Heart right ventricle (tissue), 16 donors: ENCODE measurements at places on chromosomes 5 and 9. TPM values are rescaled to one million over a fixed set of nuclear protein-coding genes. Genes with fewer than 3 reads are reported as not detected.

- H3K27me3 ChIP-seq: no peaks in the 10 kb centered on the region
- H3K4me3 ChIP-seq: no peak overlapping the region
- no peak overlapping the region for H3K27ac ChIP-seq
- H3K4me1 ChIP-seq: peaks cover 42% of the 10 kb centered on the region
- no peak for DNase-seq
- H3K36me3 ChIP-seq: peaks cover 11% of the 10 kb centered on the region
These were observed 38.9 kb downstream of the BICD2 start for GRCh38 chr9:92725766-92726165.

- peaks cover 71% of the 10 kb centered on the region for H3K36me3 ChIP-seq
- no peaks in the 10 kb centered on the region for H3K27me3 ChIP-seq
- DNase-seq: no peak
- peaks cover 18% of the 10 kb centered on the region for H3K4me1 ChIP-seq
- peak overlapping the region; percentile 34 for H3K27ac ChIP-seq
These were observed 40.2 kb upstream of the ROPN1L start for GRCh38 chr5:10401498-10401897.

Gene CCDC183
- polyA plus RNA-seq: 0.49 TPM

Gene QRFP
- polyA plus RNA-seq: not detected

- H3K4me1 ChIP-seq: no peaks in the 10 kb centered on the region
- peaks cover 6% of the 10 kb centered on the region for H3K27me3 ChIP-seq
- no peak for DNase-seq
- H3K4me3 ChIP-seq: no peak overlapping the region
These were observed 29.3 kb downstream of the RASGEF1C start for GRCh38 chr5:180179442-180180420.

DNA sequence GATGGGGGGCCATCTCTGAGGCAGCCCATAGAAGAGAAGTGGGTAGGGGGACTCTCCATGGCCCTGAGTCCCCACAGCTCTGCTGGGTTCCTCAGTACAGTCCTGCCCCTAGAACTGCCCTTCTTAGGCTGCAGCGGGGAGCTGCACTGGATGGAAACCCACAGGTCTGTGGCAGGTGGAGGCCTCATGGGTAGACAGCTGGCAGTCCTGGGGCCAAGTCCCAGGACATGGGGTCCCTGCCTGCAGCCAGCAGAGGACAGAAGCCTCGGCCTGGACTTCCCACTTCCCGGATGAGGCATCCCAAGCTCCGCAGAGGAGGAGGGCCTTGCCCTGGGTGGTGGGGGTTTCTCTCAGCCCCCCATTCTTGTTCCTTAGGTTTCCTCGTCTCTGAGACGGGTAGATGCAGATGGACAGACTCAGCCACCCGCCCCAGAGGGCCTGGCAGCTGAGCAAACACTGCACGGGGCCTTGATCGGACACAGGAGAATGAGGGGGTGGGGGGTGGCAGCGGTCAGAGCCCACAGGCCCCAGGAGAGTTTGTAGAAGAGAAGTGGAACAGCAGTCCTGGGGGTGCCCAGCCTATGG, 153.8 kb downstream of the C9orf50 start:
- DNase-seq: no peak
- no peaks in the 10 kb centered on the region for H3K27me3 ChIP-seq
- no peak overlapping the region for H3K4me3 ChIP-seq
- peaks cover 17% of the 10 kb centered on the region for H3K4me1 ChIP-seq

Gene MARCHF11
- polyA plus RNA-seq: 7.9 TPM

DNA sequence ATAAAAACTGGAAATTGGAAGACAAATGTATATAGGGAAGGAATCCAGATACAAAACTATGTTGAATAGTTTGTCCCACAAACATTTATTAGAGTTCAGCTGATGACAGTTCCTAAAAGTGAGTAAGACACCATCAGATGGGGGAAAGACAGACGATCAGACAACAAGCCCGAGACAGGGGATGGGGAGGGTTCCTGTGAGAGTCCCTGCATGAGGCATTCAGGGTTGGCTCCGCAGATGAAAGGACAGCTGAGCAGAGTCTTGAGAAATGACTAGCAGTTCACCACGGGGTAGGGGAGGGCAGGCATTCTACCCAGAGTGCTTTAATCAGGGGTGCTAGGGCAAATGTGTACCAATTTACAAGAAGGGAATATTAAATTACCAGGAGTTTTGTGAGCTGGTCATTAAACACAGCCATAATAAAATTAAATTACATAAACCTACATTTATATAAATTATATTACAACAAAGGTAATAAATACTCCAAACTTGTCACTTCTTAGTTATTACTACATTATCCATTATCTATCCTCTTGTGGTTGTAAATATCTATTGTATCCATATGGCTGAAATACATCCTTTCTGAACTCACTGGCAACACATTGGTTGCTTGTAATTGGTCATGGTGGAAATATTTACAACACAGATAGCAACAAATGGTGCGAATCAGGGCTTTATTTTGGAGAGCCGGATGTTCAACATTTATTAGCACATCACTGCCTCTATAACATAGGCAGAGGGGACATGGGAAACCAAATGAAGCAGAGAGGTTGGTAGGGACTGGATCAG, 27.8 kb downstream of the TNFSF15 start:
- no peak overlapping the region for H3K27ac ChIP-seq
- H3K4me1 ChIP-seq: no peaks in the 10 kb centered on the region
- H3K4me3 ChIP-seq: no peak overlapping the region
- H3K36me3 ChIP-seq: no peaks in the 10 kb centered on the region
- DNase-seq: no peak

GRCh38 chr5:6632324-6632887, 438 bp downstream of the NSUN2 start:
- H3K27me3 ChIP-seq: no peaks in the 10 kb centered on the region
- H3K36me3 ChIP-seq: peaks cover 6% of the 10 kb centered on the region
- peak; percentile 12 for DNase-seq

Gene CARD6
- polyA plus RNA-seq: 2.7 TPM

Gene PDE6A
- polyA plus RNA-seq: 0.06 TPM

Gene ZNF169
- polyA plus RNA-seq: 1.1 TPM

DNA sequence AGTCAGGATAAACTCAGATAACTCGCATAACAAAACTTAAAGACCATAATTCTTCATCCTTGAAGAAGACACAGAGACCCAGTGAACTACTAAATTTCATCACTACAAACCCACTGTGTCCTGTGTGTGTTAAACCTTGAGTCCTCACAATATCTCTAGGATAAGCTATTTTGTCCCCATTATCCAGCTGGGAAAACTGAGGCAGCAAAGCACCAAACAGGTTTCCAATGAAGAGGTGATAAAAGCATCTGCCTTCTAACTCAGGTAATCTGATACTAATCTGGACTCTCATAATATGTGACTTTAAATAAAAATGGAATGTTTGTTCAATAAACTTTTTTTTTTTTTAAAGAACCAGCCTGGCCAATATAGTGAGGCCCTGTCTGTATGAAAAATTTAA, 62.7 kb upstream of the PPP2CA start:
- no peaks in the 10 kb centered on the region for H3K4me1 ChIP-seq
- DNase-seq: no peak
- no peaks in the 10 kb centered on the region for H3K36me3 ChIP-seq
- H3K4me3 ChIP-seq: no peak overlapping the region
- H3K27ac ChIP-seq: no peak overlapping the region

DNA sequence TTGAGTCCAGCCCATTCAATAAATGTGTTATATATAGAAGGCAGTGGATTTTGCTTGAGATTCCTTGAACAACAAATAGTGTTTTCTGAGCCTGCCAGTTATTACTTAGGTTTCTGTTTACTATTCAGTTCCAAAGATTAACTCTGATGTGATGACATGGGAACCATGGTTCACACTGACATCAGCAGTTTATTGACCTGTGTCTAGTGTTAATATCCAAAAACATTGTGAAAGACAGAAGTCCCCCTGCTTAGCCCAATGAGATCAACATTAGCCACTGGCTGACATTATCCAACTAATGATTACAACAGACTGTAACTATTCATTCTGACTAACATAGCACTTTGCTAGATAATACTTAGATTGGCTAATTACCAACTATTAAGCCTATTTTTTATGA, 14.9 kb downstream of the APBA1 start:
- no peak overlapping the region for H3K27ac ChIP-seq
- H3K27me3 ChIP-seq: no peaks in the 10 kb centered on the region
- H3K4me1 ChIP-seq: no peaks in the 10 kb centered on the region
- H3K4me3 ChIP-seq: no peak overlapping the region
- DNase-seq: no peak

GRCh38 chr5:33367416-33367815, 73.3 kb upstream of the TARS1 start:
- no peak for DNase-seq
- H3K27ac ChIP-seq: no peak overlapping the region
- H3K27me3 ChIP-seq: no peaks in the 10 kb centered on the region

GRCh38 chr5:172574871-172575223, 66.2 kb upstream of the NEURL1B start:
- no peak overlapping the region for H3K4me3 ChIP-seq
- DNase-seq: no peak
- peak overlapping the region; percentile 46 for H3K27ac ChIP-seq
- peaks cover 8% of the 10 kb centered on the region for H3K4me1 ChIP-seq
- no peaks in the 10 kb centered on the region for H3K36me3 ChIP-seq
